Caco-2 (cell line): ENCODE measurements at places on chromosomes 4 and X.

DNA sequence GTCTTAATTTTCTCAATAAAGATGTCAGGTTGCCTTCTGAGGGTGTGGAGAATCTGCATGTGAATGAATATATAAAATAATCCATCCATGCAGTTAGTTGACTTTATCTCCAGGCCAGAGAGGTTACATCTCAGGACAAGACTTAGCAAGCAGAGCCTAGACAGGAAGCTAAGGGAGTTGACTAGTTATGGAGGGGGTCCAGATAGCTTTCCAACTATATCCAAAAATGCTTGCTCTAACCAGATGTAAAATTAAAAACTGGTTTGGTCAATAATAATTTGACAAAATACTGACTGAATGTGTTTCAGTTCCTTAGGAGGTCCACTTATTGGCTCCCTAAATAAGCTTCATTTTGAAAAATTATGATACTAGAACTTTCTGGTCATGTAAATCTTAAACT, 101.4 kb downstream of the PAPSS1 start:
- DNase-seq = no peak

DNA sequence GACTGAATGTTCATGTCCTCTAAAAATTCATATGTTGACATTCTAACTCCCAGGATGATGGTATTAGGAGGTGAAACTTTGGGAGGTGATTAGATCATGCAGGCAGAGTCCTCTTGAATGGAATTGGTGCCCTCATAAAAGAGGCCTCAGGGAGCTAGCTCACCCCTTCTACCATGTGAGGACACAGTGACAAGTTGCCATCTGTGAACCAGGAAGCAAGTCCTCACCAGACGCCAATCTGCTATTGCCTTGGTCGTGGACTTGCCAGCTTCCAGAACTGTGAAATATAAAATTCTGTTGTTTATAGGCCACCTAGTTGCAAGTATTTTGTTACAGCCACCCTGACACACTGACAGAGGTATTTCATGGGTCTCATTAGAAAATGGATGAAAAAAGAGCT, 28.5 kb upstream of the LONRF3 start:
- no peak for DNase-seq

GRCh38 chrX:11100281-11101035, 10.7 kb upstream of the HCCS start:
- peak; percentile 63 for DNase-seq

DNA sequence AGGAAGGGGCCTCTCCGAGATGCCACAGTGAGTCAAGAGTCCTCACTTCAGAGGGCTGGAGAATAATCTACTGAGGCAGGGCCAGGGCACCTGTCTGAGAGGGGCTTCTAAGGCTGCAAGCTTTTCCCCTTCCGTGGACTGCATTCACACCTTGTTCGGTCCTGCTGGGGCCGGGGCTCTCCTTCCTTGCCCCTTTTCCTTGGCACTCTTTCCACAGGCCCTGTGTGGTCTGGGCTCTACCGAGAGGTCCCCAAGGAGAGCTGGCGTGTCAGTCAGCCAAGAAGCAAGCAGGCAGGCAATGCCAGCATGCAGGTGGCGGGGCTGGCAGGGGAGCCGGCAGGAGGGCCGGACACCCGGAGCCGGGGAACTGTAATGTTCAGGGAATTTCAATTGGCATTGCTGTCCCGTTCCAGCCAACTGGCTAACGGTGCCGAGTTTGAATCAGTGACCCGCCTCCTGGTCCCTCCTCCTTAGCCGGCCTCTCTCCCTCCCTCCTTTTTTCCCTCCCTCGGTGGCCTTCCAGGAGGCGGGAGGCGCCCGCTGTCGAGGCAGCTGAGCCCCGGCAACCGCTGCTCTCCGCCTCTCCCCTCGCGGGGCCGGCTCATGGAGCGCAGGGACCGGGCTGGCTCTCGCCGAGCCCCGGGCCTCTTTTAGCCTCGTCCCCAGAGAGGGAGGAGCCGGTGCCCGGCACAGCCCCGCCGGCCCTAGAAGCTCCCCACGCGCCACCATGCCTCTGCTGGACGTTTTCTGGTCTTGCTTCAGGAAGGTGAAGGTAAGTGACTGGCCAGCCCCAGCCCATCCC, at the start of gene STARD8:
TSS of gene STARD8 (plus strand) at position 511 of the 802 bp plus-strand sequence. CDS start at position 728, 217 bp downstream.
- peak; percentile 48 for DNase-seq

DNA sequence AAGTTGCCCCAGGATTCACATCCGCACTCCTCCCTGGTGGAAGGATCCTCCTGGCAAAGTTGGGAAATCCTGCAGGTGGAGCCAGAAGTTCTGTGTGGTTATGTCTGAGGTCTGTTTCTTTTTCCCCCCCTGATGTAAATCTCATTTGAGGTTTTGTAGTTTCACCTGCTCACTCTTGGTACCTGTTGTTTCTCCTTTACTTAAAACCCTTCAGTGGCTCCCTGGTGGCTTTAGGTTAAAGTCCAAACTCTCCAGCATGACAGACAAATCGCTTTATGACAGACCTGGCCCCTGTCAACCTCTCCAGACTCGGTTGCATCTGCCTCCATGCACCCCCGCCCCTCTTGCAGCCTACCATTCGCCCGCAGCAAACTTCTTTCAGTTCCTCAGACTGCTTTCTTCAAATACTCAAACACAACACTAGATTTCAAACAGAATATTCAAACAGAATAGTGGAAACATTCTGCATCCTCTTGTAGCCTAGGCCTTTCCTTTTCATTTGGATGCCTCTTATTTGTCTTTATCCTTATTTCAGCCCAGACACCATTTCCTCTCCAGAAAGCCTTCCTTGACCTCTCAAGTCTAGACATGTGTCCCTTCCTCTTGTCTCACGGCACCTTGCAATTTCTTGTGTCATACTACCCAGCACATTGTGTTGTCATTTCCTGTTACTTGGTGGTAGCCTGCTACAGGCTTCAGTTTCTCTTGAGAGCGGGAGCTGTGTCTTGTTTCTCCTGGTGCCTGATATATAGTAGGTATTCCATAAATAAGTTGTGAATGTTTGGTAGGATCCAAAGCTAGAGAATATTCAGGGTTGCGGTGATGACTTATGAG, 24.8 kb downstream of the IL13RA1 start:
- no peak for DNase-seq

- no peak for DNase-seq
Observed at GRCh38 chr4:150123087-150123486, 44.8 kb downstream of the DCLK2 start.

DNA sequence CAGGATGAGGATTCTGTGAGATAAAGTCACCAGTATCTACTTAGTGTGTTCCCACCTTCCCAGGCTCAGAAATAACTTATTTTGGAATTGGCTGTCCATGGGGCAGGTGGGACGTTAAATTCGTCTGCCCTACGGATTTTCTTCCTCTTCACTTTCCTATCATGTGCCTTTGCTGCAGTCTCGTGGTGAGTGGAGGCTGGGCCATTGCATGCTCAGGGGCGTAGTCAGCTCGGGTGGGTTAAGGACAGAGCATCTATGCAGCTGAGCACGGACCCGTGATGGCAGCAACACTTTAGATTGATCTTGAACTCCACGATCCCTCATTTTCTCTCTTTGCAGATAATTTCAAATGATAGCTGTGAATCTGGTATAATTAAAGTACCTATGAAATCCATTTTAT, 51.5 kb downstream of the CLDN22 start:
- DNase-seq = no peak

- DNase-seq = no peak
Observed at GRCh38 chr4:76623217-76624045, 188.4 kb downstream of the SHROOM3 start.

GRCh38 chr4:168128601-168129000, 36.3 kb downstream of the ANXA10 start:
- DNase-seq = no peak

DNA sequence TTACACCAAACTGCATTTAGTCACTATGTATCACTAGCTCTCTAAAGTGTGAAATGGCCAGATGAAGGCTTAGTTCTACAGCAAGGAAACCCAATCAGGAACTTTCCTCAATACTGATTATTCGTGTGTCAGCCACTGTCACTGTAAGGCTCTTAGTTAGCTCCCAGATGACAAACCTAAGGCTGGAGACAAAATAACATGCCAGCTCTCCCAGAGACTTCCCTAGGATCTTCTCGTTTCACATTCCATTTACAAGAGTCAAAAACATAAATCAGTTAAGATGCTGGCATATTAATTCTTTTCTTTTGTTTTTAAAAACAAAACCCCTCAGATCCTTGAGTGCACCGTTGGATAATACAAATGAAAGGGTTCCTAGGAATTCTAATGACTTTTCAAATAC, 88.2 kb upstream of the TFDP3 start:
- no peak for DNase-seq

DNA sequence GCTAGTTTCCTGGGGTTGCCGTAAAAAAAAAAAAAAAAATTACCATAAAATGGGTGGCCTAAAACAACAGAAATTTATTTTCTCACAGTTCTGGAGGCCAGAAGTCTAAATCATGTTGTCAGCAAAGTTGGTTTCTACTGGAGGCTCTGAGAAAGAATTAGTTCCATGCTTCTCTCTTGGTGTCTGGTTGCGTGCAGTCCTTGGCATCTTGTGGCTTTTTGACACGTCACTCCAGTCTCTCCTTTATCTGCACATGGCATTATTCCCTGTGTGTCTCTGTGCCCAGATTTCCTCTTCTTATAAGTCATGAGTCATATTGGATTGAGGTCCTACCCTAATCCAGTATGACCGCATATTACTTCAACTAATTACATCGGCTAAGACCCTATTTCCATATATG, 38.7 kb downstream of the SPATA4 start:
- no peak for DNase-seq

- DNase-seq = no peak
Observed at GRCh38 chr4:126738926-126739325, 893.8 kb upstream of the INTU start.

DNA sequence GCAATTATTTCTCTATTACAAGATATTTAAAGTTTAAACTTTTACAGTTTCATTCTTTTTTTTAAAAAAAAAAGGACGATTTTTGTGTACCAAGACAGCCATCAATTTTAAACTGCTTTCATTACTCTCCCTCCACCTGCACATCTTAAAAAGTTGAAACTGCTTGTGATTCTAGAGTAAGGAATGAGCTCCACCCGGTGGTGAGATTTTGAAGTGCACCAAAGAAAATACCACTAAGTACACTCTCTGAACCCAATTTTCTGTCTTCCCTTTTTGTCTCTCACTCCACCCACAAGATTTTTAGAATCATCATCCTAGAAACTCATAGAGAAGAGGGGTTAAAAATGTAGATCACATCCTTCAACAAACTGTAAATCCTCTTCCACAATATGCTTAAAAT, 91.3 kb upstream of the WDR44 start:
- no peak for DNase-seq

DNA sequence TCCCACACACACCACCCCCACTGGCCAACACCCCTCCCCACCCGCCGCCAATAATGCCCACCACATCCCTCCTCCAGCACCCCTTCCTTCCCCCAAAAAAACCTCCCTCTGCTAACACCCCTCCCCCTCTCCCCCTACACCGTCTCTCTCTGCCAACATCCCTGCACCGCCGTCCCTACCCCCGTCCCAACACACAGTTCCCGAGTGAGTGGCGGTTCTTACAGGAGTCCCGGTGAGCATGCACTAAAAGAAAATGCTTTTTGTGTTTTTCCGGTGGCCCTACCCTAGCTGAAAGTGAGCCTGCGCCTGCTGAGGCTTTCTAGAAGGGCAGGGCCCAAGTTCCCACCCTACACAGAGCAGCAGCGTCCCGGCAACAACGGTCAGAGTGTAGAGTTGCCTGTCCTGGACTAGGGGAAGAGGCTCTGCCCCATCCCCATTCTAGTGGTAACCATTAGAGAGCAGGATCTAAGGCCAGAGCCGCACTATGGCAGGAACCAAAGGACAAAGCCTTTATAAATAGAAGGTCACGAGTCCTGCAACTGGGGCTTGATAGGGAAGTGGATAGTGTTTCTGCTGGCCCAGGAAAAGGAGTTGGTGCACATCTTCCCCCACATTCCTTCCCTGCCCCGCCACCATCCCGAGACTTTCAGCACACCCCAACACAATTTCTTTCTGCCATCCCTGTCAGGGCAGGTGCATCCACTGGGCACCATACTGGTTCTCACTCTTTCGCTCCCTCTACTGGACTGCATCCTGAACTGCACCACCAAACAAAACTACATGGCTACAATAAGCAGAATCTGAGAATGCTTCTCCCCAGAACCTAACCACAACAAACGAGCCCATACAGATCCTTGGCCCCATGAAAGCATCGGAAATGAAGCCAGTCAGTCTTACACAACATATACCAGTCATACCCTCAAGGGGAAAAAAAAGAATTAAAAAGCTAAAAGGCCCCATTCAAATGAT, 78.1 kb upstream of the PAGE3 start:
- no peak for DNase-seq

- DNase-seq = no peak
Observed at GRCh38 chr4:143617994-143618679, 82.3 kb downstream of the FREM3 start.

DNA sequence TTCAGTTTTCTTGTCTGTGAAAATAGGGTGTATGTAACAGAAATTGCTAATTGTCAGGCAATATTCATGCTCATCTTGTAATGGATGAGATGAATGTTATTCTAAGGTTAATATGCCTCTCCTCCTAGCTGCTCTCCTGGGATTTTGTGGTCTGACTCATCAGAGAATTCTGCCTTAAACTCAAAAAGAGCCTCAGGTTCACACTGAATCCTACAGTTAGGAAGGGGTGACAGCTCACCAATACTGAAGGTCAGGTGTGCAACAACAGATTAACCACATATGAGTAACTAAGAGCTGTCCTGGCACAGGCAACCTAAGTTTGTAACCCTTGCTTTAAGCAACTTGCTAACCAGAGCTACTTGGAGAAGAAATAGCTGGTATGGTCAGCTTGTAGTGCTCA, 197.7 kb downstream of the SPATA18 start:
- no peak for DNase-seq

DNA sequence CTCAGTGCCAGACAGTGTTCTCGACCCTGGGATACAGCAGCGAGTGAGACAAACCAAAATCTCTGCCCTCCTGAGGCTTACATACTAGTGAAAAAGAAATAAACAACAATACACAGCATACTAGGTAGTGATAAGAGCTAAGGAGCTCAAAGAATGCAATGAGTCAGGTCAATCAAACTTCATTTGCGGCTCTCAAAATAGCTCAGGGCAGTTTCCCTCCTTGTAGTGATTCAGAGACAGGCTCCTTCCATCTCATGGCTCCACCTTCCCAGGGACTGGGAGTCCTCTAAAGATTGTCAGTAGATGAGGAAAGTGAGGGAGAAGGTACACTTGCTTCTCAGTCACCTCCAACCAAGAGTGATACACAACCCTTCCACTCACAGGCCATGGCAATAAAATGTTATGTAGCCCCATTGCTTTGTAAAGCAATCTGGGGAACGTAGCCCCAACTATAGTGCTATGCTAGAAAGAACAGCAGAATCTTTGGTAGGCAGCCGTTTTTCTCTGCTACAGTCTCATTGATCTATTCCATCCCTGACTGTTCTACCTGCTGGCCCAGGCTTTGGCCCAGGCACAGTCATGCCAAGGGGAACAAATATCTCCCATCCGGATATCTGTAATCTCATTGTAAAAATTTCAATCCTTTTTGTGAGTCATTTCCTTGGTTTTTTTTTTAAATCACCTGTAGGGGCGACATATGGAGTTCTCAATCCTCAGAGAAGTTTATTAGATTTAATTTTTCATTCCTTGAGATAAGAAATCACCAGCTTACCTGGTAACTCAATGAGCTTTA, 183.1 kb upstream of the S100G start:
- no peak for DNase-seq
